Activated T-cell treated with anti-CD3 and anti-CD28 coated beads for 1 hour (primary cell): ENCODE measurements at places on chromosomes 11 and 22.

- DNase-seq = no peak
Observed at GRCh38 chr22:44452531-44453420, 45.3 kb downstream of the RTL6 start.

DNA sequence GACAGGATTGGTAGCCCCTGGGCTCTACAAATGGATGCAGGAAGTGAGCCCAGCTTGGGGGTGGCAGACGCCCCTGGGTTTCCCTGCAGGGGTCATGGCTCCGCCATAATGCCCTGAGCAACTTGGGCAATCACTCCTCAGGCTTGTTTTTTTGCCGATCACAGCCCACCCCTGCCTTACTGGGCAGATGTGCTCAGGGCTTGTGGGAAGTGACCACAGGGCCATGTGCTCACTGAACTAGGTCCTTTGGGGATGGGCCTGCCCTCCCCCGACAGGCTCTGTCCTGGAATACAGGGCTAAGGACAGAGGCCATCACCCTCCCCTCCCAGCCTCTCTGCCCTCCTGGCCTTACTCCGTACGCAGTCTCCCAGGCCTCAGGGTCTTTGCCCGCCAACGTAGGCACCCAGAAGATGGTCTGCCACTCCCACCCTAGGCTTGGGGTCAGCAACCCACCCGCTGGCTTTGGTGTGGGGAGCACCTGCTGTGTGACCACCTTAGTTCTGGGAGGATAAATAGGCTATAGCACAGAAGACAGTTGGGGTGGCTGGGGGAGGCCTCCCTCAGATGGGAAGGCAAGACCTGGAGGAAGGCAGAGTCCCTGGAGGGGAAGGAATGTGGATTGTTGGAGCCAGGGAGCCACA lies 3.8 kb downstream of the RPLP2 start:
- DNase-seq = no peak

DNA sequence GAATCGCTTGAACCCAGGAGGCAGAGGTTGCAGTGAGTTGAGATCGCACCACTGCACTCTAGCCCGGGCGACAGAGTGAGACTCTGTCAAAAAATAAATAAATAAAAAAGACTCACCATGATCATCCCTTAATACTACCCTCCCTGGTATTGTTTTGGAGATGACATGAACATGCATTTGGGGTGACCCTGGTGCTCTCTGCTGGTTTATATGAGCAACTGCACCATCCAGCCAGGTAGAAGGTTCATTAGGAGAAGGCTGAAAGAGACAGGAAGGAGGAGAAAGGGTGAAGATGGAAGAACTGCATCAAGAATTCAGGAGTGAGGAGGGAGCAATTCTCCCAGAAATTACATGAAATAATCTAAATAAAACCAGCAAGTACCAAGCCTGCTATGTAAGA lies 37.8 kb downstream of the SLC5A1 start:
- DNase-seq = peak; percentile 1

- no peak for DNase-seq
Observed at GRCh38 chr11:124583781-124584180, 14.0 kb downstream of the OR8A1 start.

DNA sequence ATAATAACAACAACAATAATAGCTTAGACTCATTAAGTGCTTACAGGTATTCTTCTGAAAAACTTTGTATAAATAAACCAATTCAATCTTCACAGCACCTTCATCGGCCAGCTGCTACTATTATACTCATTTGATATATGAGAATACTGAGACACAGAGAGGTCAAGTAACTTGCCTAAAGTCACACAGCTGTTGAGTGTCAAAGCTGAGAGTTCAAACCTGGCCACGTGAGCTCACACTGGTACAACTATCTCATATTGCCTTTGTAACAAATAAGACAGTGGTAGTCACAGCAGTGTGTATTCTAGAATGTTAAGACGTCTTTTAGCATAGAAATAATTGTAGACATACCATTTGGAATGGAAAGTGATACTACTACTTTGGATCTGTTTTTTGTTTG lies 268.5 kb downstream of the NTM start:
- DNase-seq = no peak

DNA sequence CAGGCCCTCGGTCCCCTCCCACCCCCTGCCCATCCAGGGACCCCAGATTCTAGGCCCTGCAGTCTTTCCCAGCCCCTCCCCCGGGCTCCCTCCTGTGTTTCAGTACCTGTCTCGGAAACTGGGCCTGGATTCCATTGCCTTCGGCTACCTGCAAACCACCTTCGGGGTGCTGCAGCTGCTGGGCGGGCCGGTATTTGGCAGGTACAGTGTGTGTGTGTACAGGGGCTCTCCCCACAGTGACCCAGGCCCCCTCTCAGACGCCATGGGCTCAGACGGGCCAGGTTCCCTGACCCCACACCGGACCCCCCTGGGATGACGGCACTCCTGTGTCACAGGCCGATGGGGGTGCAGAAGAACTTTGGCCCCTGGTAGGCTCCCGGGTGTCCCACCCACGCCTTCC lies 21.1 kb downstream of the PHLDA2 start:
- DNase-seq = no peak

- no peak for DNase-seq
Observed at GRCh38 chr22:32469799-32470212, 4.8 kb upstream of the FBXO7 start.

- DNase-seq = no peak
Observed at GRCh38 chr11:77413850-77414460, 59.9 kb downstream of the PAK1 start.

GRCh38 chr11:129258205-129258604 lies 66.1 kb upstream of the ARHGAP32 start:
- DNase-seq = no peak

- no peak for DNase-seq
Observed at GRCh38 chr11:43997022-43997660, 50.6 kb upstream of the ACCSL start.

DNA sequence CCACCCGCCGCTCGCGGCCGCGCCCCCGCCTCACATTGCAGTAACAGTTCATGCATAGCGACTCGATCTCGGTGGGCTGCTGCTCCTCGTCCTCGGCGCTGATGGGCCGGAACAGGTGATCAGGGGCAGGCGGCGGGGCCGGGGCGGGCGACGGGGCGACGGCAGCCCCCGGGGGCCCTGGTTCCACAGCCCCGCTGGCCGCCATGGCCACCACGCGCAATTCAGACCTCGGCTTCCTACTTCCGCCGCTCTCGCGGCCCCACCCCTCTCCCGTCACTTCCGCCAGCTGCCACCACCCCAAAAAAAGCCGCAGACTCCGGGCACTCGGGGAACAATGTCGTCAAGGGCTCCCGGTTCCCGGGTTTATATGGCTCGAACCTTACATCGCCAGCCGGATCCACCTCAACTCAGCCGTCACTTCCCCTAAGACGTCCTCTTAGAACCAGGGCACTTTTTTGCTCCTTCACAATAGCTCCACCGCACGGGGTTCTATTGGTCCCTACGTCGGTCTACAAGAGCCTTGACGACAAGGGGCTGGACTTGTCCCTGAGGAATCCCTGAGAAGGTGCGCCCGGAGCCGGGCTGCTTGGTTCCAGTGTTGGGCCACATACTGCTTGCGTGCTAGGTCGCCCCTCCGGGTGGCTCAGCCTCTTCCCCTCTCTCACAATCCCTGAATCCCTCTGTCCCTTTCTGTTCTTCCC lies at the start of gene ZPR1:
Gene ZPR1, minus strand, starts transcription at position 238 of the 701 bp plus-strand sequence. Its CDS starts 33 bp downstream, at position 205.
- DNase-seq = peak; percentile 79

DNA sequence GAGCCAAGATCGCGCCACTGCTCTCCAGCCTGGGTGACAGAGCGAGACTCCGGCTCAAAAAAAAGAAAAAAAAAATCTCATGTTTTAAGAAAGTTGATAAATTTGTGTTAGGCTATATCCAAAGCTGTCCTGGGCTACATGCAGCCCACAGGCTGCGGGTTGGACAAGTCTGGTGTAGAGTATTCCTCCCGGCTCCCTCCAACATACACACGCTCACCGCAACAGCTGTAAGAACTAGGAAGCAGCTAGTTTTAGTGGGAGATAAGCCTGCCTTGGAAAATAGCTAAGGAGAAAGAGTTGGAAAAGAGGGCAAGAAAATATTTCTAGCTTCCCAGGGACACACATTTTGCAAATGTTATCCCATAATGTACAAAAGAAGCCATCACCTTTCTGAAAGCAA lies 46.6 kb downstream of the CELF1 start:
- no peak for DNase-seq

DNA sequence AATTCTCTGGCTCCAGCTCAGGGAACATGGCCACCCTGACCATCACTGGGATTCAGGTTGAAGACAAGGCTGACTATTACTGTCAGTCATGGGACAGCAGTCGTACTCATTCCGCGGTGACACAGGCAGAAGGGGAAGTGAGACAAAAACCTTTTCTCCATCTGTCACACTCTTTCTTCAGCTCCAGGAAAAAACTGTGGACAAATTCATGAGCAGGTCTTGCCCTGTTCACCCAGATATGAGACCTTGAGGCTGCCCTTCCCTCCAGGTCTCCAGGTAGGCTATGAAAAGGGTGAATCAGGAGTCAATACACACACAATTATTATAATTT lies 39.4 kb upstream of the GGTLC2 start:
- DNase-seq = no peak

DNA sequence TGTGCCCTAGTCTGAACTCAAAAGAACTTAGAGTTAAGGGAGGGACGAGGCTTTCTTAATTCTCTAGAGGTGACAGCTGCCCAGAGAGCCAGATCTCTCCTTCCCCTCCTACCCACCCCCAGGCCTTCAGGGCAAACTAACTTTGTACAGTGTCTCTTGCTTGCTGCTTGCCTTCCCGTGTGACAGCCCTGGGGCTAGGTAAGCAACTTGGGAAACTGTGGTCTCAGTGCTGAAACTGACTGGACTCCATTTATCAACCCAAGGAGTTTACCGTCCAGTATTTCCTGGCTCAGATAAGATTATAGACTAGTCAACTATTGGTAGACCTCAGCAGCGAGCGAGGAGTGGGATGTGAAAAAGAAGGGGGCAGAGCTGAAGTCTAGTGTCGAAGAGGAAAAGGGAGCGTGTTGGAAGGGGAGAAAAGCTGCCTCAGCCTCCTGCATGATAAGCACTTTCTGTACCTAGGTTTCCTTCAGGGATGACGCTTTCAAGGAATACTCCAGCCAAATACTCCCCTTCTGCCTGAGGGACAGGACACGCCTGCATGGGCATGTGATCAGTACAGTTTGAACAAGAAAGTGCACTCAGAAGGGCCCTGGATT lies 43.3 kb upstream of the WEE1 start:
- no peak for DNase-seq

DNA sequence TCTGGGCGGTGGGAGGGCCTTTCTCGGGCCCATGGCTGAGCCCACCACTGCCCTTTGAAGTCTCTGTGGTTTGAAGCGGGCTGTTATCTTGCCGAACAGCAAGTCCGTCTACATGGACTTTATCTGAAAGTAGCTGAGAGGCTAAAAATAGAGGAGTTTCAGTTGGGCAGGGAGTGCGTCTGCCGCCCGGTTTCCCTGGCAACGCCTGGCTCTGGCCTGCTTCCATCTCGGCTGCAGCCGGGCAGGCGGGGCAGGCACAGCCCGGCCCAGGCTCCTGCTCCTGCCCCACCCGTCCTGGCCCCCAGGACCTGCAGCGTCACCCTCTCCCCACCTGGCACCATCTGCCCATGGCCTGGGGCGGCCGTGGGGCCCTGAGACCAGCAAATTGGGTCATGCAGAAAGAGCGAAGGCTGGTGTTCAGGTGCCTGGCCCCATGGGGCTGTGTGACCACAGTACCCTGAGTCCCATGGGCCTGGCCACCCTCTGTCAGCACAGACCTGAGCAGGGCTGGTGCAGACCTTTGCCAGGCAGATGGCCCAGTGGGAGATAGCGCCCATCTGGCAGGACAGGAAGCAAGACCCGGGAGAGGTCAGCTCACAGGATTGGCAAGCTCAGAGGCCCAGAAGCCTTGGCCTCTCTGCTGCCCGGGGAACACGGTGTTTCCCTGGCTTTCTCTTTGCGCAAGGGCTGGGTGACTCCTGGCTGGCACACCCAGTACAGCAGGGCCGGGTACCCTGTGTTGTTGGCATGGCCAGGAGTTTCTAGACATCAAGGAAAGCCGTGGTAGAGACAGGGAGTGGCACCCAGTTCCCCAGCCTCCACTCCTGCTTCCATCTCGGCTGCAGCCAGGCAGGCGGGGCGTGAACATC lies 79.1 kb upstream of the KCNQ1OT1 start:
- no peak for DNase-seq

DNA sequence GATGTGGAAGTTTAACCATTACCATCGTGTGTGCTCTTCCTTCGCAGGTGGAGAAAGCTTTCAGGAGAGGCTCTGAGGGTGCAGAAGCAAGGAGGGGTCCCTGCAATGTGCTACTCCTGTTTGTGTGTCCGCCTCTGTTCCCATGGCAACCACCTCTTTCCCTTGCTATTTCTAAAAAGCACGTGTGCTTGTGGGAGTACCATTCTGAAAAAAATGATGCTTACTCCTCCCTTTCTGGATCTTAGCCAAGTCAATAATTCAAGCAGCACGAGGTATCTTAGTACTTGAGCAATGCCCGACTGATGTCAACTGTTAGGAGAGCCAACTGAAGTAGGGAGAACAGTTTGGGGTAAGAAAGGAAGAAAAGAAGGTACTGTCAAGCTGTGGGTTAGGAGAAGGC lies 628.7 kb downstream of the NTM start:
- no peak for DNase-seq
